Putamen (tissue), 1 donor: ENCODE measurements at places on chromosomes 2 and 18.

DNA sequence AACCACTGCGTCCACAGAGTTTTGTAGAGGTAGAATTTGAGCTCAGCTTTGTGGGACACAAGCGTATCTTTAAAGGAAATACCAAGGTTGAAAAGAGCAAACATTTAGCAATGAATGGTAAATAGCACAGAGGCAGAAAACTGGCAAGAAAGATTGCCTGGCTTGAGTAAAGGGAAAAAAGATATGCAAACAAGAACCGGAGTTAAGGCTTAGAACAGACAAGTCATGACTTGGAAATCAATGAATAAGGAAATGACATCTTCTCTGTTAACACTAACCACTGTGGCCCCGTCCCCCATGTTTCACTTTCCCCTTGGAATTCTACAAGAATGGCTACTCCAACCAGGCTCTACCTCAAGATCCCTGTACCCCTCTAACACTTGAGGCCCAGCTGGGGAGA, 3.8 kb downstream of the STAM2 start:
- DNase-seq: no peak

GRCh38 chr2:193267496-193268002, 1072.8 kb upstream of the TMEFF2 start:
- DNase-seq: no peak

- peak; percentile 11 for DNase-seq
These were observed 554.8 kb downstream of the DCC start for GRCh38 chr18:52894801-52895200.

DNA sequence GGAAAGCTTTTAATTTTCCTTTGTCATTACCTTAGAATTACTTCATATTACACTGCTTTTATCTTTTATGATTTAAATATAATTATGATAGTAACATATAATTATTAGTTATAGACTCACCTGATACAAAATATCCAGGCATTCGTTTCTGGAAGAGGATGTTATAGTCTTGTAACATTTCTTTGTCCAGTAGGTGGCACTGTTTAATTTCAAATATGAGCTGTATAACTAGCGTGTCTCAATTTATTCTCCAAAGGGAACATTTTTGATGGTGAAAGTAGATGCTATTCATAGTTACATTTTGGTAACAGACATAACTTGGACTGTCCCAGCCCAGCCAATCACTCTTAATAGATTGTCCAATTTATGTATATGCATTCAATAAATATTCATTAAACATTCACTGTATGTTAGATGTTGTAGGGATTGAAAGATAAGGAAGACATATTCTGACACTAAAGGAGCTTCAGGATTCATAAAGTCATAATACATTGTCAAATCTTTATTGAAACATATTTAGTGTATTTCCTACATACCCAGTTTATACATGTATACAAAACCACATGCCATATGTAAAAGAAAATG, 19.2 kb downstream of the DAW1 start:
- peak; percentile 34 for DNase-seq

DNA sequence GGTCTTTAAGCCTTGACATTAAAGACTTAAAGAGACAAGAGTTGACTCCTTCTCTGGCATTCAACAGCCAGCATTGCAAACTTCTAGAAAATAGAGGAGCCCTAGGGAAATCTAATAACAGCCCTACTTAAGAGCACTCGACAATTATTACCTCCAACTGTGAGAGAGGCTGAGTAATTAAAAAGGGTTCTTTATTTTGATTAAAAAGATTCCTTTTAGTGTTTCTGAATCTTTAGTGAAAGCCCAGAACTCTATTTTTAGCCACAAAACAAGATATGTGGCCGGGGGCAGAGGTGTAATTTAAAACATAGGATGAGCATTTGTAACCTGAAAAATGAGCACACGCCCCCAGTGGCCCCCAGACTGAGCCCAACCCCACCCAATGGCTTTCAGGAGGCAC, 222.3 kb downstream of the SMAD2 start:
- no peak for DNase-seq

- DNase-seq: no peak
These were observed 3.0 kb downstream of the ADCY3 start for GRCh38 chr2:24917086-24917485.

- DNase-seq: no peak
These were observed 180.9 kb downstream of the PDE1A start for GRCh38 chr2:182245963-182246362.

DNA sequence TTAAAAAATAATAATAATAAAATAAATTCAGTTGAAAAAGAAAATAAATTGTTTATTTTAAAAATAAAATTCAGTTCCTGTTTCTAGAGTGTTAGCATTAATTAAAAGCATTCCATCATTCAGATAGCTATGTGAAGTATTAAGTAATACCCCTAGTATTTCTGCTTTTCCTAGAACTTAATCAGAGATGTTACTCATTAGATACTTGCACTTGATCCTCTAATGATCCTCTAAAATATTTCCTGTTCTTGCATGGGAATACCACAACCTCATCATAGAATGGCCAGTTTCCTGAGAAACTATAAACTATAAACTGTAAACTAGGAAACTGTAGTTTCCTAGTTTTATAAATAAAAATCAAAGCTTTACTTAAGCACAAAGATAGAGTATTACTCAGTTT, 11.1 kb upstream of the CNNM3 start:
- DNase-seq: no peak

DNA sequence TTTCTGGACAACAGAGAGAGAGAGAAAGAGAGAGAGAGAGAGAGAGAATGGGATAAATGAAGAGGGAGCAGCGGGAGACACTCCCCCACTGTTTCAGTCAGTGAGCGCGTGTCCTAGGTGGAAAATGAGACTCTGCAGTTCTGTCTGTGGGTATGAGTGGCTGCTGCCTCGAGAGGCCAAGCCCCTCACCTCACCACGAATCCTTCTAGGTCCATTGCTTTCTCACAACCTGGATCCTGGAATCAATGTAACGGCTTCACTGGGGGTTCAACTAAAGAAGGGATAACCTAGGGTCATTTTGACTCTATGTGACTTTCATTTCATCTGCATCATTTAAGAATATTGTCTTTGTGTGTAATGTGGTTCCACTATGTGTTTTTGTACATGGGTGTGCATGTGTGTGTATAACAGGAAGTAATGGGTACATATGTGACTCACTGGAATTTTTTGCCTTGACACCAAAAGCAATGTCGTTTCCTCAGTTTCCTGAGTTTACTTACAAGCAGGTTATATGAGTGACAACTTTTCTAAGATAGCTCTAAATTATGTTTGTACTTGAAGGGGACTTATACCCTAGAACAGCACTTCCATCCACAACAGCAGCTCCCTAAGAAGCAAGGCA, 221.4 kb upstream of the TRIB2 start:
- DNase-seq: no peak

- DNase-seq: no peak
These were observed 78.6 kb upstream of the RGPD4 start for GRCh38 chr2:107747964-107748583.

GRCh38 chr18:76399613-76400391, 95.2 kb downstream of the ZNF516 start:
- no peak for DNase-seq

- DNase-seq: no peak
These were observed 7.5 kb downstream of the PUM2 start for GRCh38 chr2:20343128-20343527.

- no peak for DNase-seq
These were observed 51.5 kb downstream of the USP37 start for GRCh38 chr2:218516614-218517013.
